ENCODE measurements at places on chromosomes 11 and 22.

- DNase-seq: no peak
Measured at GRCh38 chr11:12560861-12561260, 113.4 kb upstream of the TEAD1 start.

- DNase-seq: no peak
Measured at GRCh38 chr11:70569618-70569890, 171.2 kb downstream of the CTTN start.

DNA sequence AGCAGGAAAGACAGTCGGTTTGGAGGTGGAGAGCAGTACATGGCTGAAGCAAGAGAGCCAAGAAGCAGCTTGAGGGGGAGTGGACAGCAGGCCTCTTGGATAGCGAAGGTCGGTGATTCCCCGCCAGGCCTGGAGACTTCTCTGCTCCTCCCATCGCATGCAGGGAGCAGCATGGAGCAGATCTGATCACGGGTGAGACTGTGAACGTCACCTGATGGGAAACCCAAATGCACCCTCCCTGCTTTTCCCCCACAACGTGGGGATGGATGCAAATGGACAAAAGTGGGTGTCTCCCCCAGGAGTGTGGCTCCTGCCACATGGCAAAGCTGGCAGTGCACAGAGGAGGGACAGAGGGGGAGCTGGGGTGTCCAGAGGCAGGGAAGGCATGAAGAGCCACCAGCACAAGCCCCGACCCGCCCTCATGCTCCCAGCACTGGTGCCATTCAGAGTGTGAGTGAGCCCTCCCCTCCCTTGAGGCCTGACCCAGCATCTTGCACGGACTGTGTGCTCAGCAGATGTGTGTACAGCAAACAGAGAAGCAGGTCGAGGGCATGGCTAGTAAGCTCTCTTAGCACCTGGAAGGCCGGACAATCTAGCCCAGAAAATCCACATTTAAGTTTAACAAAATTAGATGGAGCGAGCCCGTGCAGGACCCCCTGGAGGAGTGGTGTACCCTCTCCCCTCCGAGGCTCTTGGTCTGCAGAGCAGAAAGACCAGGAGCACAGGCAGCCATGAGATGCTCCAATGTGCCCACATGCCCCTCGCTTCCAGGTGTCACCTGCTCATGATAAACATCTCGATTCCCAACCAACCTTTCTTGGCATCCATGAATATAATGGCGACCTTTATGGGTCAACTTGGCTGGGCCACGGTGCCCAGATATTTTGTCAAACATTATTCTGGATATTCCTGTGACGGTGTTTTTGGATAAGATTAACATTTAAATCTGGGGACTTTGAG is 661.7 kb downstream of the TBC1D22A start:
- DNase-seq: no peak

- DNase-seq: no peak
Measured at GRCh38 chr11:40274017-40274416, 1185.4 kb downstream of the LRRC4C start.

- DNase-seq: no peak
Measured at GRCh38 chr11:66850235-66850587, 6.7 kb upstream of the LRFN4 start.

DNA sequence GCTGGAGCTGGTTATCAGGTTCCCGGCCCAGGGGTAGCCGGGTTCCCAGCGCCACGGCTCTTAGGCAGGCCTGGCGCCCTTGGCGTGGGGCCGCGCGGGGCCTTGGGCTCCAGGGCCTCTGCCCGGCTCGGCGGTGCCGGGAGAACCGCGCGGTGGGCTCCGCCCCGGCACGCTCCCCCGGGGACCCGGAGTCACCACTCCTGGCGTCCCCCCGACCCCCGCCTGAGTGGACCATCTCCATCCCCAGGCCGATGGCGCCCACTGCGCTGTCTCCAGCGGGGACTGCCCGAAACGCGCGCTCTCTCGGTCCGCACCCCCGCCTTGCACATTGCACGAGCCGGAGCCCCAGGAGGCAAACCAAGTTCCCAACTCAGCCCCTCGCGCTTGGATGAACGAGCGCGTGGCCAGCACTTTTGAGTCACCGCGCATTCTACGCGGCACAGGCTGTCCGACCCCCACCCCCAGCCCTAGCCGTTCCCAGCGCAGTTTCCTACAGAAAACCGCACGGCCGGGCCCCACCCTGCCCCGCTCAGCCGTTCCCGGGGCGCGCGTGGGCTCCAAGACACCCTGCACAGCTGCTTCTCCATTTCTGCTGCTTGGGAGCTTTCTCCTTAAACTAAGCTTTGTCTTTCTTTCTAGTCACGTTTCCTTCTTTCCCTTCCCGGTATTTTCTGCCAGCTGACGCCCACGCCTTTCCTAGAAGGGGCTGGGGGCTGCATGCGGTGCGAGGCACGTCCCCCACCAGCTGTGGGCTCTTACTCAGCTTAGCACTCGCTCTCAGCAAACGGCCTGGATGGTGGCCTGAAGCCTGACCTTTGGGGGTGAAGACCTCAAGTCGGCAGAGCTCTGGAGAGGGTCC is 650 bp upstream of the CHID1 start:
- peak; percentile 45 for DNase-seq

DNA sequence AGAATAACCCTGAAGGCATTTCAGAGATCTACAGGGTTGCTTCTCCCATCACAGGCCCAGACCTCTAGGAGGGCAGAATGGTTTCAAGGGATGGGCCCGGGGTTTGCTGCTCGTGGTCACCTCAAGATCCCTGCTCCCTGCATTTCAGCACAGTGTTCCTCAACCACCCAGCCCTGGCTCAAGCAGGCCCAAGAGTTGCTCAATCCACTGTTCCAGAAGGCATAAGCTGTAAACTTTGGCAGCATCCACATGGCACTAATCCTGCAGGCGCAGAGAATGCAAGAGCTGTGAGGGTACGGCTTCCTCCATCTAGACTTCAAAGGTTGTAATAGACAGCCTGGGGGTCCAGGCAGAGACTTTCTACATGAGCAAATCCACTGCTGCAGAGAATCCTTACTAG is 225.0 kb upstream of the UBASH3B start:
- no peak for DNase-seq

- no peak for DNase-seq
Measured at GRCh38 chr11:29368126-29368525, 648.7 kb downstream of the KCNA4 start.

GRCh38 chr11:70915158-70915985 is 337.0 kb downstream of the SHANK2 start:
- DNase-seq: no peak

All from stimulated activated CD4-positive, alpha-beta T cell treated with anti-CD3 and anti-CD28 coated beads, Interleukin-4, amount 100 ng/mL, for 4 hours (primary cell).